ENCODE measurements at places on chromosomes 7 and 10. TPM values are rescaled to one million over a fixed set of nuclear protein-coding genes. Genes with fewer than 3 reads are reported as not detected.

DNA sequence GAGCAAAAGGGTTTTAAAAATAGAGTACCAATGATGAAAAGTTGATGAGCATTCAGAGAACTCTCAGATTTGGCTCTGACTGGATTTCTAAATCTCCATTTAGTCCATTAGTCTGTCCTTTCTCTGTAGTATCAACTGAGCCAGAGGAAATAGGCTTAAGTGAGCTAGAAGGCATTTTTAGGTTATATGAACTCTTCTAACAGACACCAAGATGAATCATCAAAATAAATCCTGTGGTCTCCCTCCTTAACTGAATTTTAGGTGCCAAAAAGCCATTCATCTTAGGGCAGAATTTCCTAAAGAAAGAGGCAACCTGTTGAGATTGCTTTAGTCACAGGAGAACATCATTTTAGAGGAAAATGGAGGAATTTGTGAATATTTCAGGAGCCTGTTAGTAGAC lies 305.1 kb downstream of the AUTS2 start:
- no peak for DNase-seq
- H3K27me3 ChIP-seq, result no peaks in the 10 kb centered on the region
- no peaks in the 10 kb centered on the region for H3K36me3 ChIP-seq
- no peak overlapping the region for H3K27ac ChIP-seq
- no peak overlapping the region for H3K4me3 ChIP-seq
- no peaks in the 10 kb centered on the region for H3K4me1 ChIP-seq

LRRD1 gene
- not detected for total RNA-seq

LEP gene
- total RNA-seq, result not detected

TCAF2 gene
- total RNA-seq, result 0.52 TPM

DNA sequence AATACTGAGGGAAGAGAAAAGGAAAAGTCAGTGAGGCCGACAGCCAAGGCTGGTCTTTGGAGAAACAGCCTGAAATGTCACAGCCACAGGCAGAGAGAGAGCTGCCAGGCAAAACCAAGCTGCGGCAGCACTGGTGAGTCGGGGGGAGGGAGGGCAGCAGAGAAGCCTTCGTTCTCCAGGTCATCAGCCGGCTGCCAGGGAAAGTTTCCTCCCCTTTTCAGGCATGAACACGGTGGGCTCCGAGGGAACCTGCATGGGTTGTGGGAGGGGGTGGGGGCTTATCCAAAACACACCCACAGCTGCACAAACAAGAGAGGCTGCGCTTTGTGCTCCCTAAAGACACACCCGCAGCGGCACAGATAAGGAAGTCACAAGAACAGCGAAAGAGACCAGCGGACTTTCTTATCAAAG lies 62.3 kb upstream of the NKX6-2 start:
- no peak overlapping the region for H3K27ac ChIP-seq

DNA sequence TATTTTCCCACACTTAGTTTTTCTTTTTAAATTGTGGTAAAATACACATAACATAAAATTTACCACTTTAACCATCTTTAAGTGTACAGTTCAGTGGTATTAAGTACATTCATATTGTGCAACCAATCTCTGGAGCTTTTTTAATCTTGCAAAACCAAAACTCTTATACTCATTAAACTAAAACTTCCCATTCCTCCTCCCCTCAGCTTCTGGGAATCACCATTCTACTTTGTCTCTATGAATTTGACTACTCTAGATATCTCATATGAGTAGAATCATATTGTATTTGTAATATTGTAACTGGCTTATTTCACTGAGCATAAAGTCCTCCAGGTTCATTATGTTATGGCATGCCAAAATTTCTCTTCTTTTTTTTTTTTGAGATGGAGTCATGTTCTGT lies 86.4 kb upstream of the JAZF1 start:
- no peak for DNase-seq
- no peak overlapping the region for H3K27ac ChIP-seq
- H3K27me3 ChIP-seq, result no peaks in the 10 kb centered on the region
- no peaks in the 10 kb centered on the region for H3K36me3 ChIP-seq
- no peak overlapping the region for H3K4me3 ChIP-seq

HTR7 gene
- total RNA-seq, result not detected

GRCh38 chr7:44618753-44619152 lies 12.3 kb downstream of the OGDH start:
- H3K27ac ChIP-seq, result peak overlapping the region; percentile 80
- H3K4me3 ChIP-seq, result peak overlapping the region; percentile 44
- H3K27me3 ChIP-seq, result no peaks in the 10 kb centered on the region
- DNase-seq, result peak; percentile 84

DNA sequence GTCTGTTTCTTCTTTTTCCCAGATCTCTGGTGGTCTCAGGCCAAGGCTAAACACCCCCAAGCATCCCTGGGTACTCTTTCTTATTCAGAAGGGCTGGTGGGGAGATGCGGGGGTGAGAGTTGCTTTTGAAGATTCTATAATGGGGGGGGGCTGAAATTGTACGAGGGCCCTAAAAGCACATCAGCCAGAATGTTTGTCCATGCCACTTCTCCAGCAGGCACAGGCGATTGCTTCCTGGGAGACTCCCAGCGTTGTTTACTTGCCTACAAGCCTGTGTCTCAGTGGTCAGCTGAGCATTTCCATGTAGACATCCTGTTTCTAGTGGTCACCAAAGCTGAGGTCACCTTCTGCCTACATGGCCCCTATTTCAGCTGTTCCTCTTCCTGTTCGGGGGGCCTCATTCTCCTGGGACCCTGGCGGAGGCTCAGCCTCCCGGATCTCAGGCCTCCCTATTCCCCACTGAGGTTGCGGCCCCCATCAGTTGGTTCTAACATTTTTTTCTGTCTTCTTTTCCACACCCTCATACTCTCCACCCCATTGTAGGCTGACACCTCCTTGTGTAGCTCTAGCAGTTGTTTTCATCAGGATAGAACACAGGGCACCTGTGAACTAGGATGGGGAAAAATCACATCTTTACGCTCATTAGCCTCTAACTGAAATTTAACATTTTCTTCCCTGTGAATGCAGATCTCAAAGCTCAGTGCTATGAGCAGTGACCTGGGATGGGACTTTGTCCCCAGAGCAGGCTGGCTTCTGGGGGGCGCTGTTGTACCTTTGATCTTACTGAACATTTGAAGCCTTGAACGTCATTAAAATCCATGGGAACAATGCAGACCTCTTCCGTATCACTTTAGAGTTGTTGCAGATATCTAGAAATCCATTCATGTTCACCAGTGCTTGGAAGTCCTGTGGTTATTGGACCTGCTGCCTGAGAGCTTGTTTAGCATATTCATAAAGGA lies 286.5 kb downstream of the GLRX3 start:
- DNase-seq, result no peak
- H3K27ac ChIP-seq, result no peak overlapping the region
- no peak overlapping the region for H3K4me3 ChIP-seq

DNA sequence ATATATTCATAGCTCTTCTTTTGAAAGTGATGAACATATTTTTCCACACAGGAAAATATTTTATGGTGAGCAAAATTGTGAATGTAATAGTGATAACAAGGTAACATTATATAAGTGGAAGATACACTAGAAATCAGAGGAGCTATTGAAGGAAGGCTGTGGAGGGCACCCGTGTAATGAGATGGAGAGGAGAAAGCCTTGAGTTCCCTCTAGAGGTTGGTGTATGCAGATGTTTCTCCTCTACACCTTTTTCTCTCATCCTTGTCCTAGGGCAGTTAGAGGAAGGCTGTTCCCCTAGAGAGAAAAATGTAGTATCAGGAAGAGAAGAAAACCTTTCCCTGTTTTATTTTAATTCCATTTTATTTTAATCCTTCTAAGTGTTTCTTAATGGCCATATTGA lies 54.6 kb upstream of the NRG3 start:
- DNase-seq, result peak; percentile 40
- no peak overlapping the region for H3K4me3 ChIP-seq
- H3K36me3 ChIP-seq, result no peaks in the 10 kb centered on the region

PARD3 gene
- 62.4 TPM for total RNA-seq

DNA sequence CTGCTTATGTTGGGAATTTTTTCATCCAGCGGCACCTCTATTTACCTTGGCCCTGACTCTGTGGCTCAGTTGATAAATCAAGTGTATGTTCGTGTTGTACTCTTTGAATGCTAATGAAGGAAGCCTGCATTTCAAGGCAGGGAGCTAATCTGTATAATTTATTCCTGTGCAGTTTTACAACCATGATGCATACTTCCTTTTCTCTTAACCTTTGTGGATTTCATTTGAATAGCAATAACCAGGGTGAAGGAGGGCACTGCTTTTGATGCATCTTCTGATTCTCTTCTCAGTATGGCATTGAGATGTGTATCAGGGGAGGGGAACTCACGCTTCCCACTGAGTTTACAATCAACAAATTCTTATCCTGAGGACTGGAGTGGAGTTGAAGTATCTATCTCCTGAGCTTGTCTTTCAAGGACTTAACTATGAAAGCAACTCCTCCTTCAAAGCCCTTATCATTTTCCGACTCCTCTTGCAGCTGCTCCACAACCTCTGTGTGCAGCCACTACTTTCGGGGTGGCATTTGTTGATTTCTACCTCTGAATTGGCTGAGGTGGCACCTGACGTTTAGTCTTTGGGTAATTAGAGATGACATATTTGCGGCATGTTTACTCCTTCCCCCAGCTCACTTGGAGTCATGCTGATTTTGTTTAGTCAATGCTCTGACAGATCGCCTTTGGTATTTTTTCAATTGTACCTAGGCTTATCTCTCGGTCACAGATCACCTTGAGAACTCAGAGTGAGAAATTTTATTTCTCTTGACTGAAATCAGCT lies 275.2 kb downstream of the PHTF2 start:
- no peak overlapping the region for H3K4me3 ChIP-seq
- DNase-seq, result no peak
- no peaks in the 10 kb centered on the region for H3K4me1 ChIP-seq
- H3K36me3 ChIP-seq, result no peaks in the 10 kb centered on the region
- H3K27ac ChIP-seq, result no peak overlapping the region

DNA sequence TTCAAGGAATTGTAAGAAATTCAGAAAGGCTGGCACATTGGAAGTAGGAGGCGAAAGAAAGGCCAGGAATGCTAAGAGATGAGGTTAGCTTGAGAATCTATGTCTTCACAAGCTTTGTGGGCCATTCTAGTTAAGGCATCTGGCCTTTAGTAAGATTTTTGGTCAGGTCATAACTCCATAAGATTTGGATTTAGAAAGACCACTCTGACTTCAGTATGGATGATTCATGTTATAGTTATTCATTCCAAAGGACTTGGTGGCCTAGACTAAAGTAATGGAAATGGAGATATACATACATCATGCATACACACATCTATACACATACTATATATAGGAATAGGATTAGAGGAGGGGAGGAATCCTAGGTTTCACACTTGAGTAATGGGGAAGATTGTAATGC lies 77.5 kb downstream of the SEPTIN7 start:
- H3K36me3 ChIP-seq, result peaks cover 12% of the 10 kb centered on the region
- peaks cover 15% of the 10 kb centered on the region for H3K4me1 ChIP-seq
- no peaks in the 10 kb centered on the region for H3K27me3 ChIP-seq
- no peak overlapping the region for H3K4me3 ChIP-seq
- no peak for DNase-seq

- no peaks in the 10 kb centered on the region for H3K27me3 ChIP-seq
- peaks cover 28% of the 10 kb centered on the region for H3K4me1 ChIP-seq
- no peak overlapping the region for H3K27ac ChIP-seq
- peaks cover 16% of the 10 kb centered on the region for H3K36me3 ChIP-seq
- peak; percentile 69 for DNase-seq
These were observed 30.9 kb upstream of the FAM133B start for GRCh38 chr7:92621026-92621540.

DNA sequence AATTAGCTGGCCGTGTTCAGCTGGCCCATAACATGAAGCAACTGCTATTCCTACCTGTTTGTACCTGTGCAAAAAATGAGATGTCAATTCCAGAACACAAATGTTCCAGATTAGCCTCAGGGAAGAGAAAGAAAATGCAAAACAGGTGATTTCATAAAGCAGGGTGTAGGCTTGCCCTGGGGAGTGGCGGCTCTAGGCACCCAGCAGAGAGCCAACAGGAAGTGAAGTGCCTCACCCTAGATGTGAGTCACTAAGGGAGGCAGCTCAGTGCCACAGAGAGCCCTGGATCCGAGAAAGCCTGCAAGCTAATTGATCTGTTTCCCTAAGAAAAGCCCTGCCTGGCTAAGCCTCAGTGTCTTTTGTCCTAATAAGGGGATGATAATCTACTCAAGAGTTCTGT lies 240.0 kb downstream of the ARHGAP21 start:
- H3K4me1 ChIP-seq, result peaks cover 72% of the 10 kb centered on the region
- H3K27me3 ChIP-seq, result no peaks in the 10 kb centered on the region
- peak overlapping the region; percentile 47 for H3K4me3 ChIP-seq
- peaks cover 35% of the 10 kb centered on the region for H3K36me3 ChIP-seq

DNA sequence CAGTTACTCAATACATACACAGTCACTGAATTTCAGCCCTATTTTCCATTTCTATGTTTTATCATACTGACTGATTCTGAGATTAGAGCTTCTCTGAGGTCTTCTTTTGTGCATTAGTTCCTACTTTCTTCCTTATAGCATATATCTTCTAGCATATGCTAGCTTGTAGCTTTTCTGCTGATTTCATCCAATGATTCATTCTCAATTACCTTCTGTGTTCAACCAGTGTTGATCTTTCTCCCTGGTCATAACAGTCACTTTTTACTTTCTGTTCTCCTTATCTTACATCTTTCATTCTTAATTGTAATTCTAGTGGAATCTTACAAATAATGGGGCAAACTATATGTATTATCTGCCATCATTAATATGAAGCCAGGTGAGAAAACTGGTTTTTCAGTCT lies 159.5 kb upstream of the HGF start:
- H3K4me3 ChIP-seq, result no peak overlapping the region
- H3K4me1 ChIP-seq, result no peaks in the 10 kb centered on the region
- no peaks in the 10 kb centered on the region for H3K36me3 ChIP-seq
- no peaks in the 10 kb centered on the region for H3K27me3 ChIP-seq
- no peak for DNase-seq

TLX1 gene
- total RNA-seq, result not detected

GRCh38 chr10:114674346-114674745 lies 16.3 kb upstream of the ABLIM1 start:
- H3K27ac ChIP-seq, result no peak overlapping the region
- H3K27me3 ChIP-seq, result no peaks in the 10 kb centered on the region
- peaks cover 13% of the 10 kb centered on the region for H3K4me1 ChIP-seq
- H3K36me3 ChIP-seq, result no peaks in the 10 kb centered on the region

DNA sequence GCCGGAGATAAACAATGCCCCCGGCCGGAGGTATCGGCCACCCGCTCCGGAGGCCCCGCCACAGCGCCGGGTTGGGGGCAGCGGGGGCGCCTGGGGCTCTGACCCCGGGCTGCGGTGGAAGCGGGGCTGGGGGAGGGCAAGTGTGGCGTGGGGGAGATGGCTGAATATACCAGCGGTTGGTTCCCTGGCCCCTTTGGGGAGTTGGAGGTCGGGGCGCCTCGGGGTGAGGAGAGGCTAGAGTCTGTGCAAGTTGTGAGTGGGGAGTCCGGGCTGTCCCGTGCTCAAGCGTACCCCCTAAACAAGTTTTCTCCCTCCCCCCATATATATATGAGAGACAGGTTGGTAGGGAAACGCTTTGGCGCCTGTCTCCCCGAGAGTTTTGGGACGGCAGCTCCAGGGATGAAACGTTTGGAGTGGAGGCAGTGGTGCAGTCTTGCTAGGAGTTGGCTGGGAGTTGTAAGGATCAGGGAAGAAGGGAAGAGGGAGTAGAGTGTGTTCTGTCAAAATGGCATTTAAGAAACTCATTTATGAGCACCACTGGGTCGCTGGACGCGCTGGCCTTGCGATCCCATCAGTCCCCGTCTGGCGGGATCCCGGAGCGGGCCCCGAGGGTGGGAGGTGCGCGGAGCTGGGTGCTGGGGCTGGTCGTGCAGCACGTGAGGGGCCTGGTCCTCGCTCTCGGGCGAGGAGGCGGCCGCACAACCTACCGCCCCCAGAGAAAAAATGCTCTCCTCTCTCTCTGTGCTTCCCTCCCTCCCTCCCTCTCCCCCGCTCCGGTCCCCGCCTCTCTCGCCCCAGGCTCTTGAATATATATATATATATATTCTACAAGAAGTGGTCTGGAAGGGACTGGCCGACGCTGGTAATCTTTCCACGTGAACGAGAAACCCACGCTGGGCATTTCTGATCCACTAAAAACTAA lies 1.1 kb downstream of the TET1 start:
- peaks cover 28% of the 10 kb centered on the region for H3K27me3 ChIP-seq
- no peaks in the 10 kb centered on the region for H3K36me3 ChIP-seq
- no peak for DNase-seq
- H3K27ac ChIP-seq, result no peak overlapping the region
